ENCODE measurements at places on chromosomes 5 and 9.

- DNase-seq: no peak
Measured at GRCh38 chr9:127944586-127945218, 7.0 kb upstream of the DPM2 start.

- no peak for DNase-seq
Measured at GRCh38 chr5:172839669-172840431, 5.8 kb downstream of the ERGIC1 start.

DNA sequence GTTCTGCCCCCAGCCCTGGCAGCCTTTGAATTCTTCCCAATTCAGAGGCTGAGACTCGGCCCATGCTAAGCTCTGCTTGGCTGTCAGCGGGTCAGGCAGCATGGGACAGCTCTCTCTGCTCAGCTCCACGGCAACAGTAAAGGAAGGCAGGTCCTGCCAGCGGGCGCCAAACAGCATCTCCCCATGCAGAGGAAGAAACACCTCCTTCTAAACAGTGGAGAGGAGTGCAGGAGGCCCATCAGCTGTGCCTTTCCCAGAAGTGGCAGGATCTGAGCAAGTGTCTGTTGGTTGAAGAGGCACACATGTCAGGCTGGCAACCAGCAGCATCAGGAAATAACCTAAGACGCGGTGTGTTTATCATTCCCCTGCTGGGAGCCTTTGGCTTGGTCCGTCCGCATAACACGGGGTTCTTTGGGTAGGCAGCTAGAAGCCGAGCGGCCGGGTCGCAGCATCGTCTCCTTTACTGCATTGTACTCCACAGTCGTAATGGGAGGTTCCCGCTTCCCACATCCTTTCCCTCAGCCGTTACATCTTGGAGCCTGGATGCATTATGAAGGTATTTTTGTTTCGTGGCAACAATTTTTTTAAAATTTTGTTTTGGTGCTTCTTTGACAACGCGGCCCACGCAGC is 42.7 kb upstream of the NCS1 start:
- DNase-seq: no peak

DNA sequence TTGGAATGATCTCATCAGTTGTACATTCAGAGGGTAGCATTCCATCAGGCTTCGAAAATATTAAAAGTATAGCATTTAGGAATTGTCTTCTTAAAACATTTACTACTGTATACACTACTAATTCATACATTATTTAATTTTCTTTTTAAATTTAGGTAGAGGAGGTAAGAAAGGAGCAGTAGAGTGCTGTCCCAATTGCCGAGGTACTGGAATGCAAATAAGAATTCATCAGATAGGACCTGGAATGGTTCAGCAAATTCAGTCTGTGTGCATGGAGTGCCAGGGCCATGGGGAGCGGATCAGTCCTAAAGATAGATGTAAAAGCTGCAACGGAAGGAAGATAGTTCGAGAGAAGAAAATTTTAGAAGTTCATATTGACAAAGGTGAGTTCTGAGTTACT is 5.2 kb downstream of the DNAJA1 start:
- DNase-seq: no peak

GRCh38 chr9:20984506-20984905 is 46.9 kb downstream of the HACD4 start:
- peak; percentile 14 for DNase-seq

DNA sequence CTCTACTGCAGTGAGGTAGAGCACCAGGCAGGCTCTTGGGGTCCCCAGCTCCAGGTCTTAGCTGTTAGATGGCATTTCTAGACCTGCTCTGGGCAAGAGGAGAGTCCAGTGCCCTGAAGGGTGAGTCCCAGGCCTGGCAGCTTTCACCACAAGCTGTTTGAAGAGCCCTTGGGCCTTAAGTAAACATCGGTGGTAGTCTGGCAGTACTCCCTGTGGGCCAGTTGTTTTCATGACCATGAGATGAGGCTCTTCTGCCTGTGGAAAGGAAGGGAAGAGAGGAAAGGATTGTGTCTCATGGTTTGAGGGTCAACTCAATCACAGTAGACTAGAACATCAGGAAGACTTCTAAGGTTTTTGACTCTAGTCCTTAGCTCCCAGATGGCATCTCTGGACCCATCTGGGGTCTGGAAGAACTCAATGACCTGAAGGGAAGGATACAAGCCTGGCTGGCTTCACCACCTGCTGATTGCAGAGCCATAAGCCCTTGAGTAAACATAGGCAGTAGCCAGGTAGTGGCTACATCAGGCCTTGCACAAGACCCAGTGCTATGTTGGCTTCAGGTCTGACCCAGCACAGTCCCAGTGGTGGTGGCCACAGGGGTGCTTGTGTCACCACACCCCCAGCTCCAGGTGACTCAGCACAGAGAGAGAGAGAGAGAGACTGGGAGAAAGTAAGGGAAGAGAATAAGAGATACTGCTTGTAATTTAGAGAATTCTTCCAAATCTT is 114.3 kb upstream of the PCSK5 start:
- no peak for DNase-seq

- no peak for DNase-seq
Measured at GRCh38 chr5:52822437-52822836, 34.7 kb downstream of the ITGA1 start.

DNA sequence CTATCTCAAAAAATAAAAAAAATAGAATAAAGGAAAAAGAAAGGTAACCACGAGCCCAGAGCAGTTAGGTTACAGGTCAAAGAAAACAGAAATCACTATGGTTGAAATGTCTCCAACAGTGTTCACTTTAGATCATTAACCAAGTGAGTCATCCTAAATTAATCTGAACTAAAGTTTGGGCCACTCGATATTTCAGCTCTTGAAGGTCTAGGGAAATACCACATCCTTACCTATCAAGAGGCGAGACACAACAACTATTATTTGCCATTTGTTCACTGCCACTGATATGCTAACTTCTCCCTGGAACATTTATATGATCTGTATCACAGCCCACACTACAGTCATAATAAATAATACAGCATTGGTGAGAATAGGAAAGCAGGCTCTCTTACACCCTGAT is 111.3 kb upstream of the NR5A1 start:
- DNase-seq: no peak

GRCh38 chr5:127031147-127031862 is 947 bp upstream of the MARCHF3 start:
- no peak for DNase-seq

DNA sequence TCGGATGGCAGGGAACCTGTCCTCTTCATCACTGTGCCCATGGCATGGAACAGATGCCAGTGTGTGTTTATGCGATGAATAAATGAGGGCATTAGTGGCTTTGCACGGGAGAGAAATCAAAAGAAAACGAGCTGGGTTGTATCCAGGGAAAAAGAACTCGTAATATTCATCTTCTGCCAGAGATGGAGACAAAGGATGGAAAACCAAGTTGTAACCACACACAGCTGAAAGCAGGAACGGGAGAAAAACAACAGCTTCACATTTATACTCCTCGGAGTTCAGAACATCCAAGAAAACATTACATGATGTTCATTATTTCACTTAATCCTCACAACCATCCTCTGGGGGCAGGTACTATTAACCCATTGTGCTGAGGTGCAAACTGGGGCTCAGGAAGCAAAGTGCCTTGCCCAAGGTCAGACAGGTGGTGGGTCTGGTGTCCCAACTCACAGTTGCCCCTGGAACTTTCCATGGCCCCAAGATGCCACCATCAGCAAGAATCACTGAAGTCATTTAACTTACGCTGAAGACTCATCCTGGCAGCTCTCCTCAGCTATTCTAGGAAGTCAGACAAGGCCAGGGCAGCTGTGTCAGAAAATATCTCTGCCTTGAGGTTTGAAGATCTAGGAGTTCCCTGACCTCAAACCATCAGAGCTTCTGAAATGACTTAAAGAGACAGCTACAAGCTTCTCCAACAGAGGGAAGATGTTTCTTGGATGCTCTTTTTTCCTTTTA is 250.4 kb downstream of the NSG2 start:
- no peak for DNase-seq

DNA sequence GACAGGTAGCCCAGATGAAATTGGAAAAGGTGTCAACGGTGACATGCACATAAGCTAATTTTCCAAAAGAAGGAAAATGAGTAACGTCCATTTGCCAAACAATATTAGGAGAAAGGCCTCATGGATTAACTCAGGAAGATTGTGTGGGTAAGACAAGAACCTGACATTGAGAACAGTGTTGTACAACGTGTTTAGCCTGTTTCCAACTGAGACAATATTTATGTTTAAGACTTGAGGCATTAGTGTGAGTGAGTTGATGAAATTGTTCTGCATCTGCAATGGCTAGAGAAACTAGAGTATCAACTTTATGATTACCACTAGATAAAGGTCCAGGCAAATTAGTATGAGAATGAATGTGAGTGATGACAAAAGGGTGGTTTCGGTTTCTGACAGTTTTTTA is 191.3 kb upstream of the RAI14 start:
- peak; percentile 22 for DNase-seq

DNA sequence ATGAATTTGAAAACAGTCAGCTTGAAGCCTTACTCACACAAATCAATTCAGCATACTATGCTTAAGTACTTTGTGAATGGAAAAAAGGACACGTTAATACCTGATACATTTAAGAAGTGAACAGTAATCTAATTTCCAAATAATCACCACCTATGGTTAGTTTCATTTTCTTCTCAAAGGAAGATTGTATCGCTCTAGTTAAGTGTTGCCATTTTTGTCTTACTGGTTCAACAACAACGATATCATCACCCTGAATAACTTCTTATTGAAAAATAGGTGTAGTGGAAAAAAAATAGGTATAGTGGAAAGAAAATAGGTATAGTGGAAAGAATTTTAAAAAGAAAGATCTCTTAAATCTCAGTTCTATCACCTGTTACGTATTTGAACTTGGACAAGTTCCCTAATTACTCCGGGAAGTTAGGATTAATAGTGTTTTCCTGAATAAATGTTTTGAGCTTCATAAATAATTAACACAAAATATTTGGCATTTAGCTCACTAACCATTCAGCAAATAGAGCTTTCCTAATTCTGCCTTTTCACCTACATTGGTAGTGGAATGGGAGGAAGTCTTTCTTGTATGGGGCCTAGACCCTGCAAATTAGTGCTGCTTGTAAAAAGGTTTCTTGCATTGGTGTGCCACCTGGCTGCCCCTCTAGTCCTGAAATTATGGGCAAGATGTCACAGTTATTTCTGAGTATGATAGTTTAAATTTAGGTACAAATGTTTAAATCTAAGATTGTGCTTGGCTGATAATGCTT is 502.6 kb upstream of the NMUR2 start:
- DNase-seq: no peak

GRCh38 chr9:69081261-69081660 is 45.7 kb downstream of the FXN start:
- peak; percentile 66 for DNase-seq

GRCh38 chr5:52605317-52606313 is 182.1 kb upstream of the ITGA1 start:
- DNase-seq: peak; percentile 66

- no peak for DNase-seq
Measured at GRCh38 chr9:710951-711745, 130.3 kb upstream of the DMRT1 start.

GRCh38 chr9:135123773-135124134 is 36.3 kb downstream of the OLFM1 start:
- DNase-seq: no peak

DNA sequence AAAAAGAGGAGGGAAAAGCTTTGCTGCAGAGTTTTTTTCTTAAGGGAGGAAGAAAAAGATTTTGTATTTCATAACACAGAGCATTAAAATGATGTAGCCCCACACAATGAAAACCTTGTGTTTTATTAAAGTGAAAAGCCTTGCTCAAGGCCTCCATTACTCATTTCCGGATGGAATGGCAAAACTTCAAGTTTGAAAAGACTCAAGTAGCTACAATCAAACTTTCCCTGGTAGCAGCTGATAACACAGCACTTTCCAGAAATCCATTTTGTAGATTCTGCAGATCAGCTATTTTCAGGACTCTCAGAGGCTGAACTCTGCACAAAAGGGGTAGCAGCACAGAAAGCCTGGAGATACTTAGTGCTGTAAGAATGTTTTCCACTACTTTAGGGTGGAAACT is 374.8 kb downstream of the NFIB start:
- peak; percentile 85 for DNase-seq

DNA sequence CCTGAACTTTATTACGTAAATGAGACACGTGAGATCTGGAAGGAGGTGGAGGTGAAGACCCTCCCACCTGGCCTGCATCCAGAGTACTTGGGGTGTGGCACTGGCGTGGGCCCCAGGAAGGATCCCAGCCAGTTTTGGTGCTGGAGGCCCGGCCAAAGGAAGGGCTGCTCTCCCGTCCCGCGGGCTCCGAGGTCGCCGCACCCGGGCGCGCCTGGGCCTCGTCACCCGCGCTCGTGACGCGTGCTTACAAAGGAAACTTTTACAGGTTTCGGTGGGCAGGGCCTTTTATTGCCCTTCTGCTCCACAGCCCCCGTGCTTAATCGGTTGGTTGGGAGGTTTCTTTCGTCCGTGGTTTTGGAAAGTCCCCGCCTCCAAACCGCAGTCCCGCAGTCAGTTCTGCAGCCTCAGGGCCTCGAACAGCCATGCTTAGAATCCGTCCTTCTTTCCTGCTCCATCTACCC is 29.2 kb downstream of the CDKN2A start:
- peak; percentile 26 for DNase-seq

DNA sequence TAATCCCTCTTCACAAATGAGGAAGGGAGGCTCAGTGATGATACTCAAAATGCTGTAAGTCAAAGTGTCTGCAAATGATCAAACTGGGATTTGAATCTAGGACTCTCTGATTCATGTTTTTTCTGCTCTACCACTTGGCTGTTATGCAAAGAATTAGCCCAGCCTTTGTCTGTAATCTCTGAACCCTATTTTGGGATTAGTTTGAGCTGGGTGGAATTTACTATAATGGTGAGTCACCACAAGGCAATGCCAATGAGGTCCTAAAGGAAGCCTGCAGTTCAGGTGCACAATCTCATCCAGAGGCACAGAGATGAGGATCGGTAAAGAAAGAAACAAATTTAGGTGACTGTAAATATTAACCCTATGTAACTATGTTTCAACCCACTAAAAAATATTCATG is 29.2 kb downstream of the RFK start:
- peak; percentile 61 for DNase-seq

DNA sequence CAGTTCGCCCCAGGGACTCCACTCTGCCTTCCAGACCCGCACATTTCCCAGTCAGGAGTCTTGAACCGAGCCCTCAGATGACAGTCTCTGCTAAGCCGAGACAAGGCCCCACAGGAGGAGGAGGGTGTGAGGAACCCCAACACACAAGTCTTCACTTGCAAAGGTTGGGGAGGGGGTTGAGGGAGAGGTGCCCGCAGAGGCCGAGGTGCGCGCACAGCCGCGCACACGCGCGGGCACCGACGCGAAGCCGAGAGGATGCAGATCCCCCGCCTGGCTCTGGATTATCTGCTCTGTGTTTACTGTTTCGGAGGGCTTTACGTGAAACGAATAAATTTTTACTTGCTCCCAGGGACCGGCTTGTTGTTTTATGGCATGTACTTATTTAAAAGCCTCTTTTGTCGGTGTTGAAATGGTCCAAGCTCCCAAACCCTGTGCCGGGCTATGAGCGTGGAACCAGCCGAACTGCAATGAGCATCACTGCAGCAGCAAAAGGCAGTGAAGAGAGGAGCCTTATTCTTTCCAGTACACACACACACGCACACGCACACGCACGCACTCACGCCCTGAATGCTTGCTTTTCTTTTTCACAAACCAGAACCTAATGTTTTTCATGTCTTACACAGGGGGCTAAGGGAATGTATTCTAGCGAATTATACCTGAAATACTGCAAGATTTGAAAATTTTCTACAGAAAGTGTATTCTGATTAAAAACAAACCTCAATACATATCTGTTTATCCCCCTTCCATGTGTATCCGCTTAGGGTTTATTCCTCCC is 297.7 kb downstream of the PARP8 start:
- peak; percentile 3 for DNase-seq

Measured in adipocyte (in vitro differentiated cells).